ENCODE measurements at places on chromosomes 4 and X.

GRCh38 chr4:164949448-164950143 is 27.9 kb downstream of the TRIM61 start:
- peak; percentile 13 for DNase-seq

DNA sequence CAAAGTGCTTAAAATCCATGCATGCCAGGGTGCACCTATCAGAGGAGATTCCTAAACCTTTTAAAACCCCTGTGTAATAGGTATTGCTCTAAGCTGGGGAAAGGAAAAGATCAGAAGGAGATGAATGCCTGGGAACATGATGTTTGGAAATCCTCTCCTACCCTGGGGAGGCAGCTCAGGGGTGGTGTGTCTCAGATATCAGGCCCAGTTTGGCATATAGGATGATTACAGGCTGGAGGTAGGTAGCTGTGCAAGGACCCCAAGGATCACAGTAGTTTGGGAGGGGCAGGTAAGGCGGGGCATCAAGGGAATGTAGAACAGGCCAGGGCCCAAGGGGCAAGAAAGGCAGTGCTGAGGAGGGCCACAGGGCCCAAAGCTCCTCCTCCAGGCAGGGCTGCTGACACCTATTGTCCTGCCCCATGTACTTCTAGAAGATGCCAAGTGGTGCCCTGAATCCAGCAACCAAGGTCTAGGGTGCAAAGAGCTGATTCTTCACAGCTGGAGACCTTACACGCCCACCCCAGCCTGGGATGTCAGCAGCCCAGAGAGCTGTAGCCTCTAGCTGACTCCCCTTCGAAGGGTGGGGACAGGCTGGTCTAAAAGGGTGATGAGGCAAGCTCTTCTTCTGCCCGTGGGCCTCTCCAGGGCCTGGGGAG is 17.6 kb downstream of the SASH3 start:
- DNase-seq = no peak

DNA sequence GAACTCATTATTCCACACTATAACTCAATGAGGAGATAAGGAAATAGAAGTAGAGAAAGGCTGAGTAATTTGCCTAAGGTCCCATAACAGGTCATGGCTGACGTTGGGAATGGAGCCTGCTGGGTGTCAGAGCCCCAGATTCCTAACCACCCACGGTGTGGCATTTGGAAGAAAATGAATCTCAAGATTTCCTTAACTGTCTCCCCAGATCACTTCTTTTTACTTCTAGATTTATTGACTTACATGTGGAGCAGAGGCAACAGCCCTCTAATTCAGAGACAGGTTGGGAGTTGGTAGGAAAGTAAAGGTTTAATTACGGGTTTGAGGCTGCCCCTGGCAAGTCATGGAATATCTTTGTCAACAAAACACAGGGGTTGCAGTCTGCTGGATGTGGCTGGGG is 134.0 kb downstream of the ARHGAP10 start:
- DNase-seq = no peak

DNA sequence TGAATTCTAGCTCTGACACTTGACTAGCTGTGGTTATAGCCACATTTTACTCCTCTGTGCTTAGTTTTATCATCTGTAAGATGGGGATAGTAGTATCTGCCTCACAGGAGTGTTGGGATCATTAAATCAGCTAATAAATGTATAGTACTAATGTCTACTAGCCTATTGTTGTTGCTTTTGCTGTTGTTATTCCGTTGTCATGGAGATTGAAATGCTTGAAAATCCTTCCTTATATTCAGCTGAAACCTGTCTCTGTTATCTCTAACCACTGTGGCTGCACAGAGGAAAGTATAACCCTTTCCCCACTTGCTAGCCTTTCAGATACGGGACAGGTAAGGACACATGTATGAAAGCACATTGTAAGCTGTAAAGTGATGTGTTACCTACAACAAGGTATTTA is 33.9 kb downstream of the CLCN5 start:
- DNase-seq = no peak

DNA sequence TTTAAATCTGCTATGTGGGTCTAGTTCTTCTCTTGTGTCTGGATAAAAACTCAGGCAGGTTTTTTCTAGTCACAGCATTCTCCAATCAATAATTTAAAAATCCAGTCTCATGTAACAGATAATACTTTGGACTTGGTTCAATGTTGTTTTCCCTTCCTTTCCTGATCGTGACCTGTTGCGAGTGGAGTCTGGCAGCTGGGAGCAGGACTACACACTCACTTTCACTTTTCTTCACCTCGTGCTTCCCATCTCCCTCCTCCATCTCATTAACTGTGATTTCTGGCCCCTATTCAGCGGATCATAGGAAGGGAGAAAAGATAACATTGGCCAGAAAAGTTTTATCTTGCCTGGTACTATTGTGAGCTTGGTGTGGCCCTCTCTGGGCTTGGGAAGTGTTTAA is 96.6 kb upstream of the GATB start:
- no peak for DNase-seq

DNA sequence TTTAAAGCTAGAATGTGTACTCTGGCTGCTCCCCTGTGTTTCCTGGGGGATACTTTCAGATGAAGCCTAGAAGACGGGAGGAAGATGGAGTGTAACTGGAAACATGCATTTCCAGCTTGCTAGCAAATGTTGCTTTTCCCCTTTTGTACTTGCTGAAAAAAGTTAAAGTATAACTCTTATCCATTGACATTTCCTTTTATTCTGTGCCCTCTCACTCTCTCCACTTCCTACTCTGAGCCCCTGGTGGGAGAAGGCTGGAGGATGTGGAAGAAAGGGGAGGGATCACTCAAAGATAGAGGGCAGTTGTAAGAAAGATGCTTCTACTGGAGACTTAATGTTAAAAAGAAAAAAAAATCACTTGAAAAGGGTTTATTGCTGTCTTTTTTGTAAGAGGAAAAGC is 396.5 kb downstream of the DTHD1 start:
- DNase-seq = no peak

- DNase-seq = no peak
These were observed 13.6 kb upstream of the TMEM156 start for GRCh38 chr4:39045827-39046221.

GRCh38 chr4:18404642-18405041 is 383.1 kb upstream of the LCORL start:
- no peak for DNase-seq

DNA sequence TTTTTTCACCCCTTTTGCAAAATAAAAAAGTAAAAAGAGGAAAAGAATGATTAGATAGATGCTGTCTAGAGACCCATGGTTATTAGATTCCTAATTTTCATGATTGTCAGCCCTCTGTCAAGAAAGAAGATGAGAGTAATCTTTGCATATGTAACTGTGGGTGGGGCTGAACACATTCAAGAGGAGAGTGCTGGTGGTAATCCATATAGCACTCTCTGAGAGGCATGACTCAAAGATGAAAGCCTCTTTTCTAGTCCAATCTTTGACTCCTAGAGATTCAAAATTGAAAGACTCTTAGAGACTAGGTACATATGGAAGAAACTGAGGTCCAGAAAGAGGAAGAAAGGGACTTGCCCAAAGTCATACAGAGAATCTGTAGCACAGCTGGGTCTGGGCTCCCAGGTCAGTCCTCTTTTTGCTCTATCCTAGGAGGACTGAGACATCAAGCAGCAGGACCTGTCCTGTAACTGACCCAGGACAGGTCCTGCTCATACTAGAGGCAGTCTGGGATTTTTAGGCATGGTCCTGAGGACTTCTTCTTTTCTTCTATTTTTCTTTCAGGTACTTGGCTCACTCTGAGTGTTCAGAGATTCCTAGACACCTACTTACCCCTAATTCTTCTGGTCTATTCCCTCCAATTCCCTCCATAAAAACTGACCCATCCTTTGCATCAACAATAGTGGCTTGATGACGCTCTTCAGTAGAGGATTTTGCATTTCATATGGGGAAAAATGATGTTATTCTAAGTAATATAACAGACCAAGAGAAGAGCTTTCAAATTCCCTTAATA is 23.8 kb downstream of the VSIG4 start:
- no peak for DNase-seq

- no peak for DNase-seq
These were observed 26.3 kb downstream of the GPC3 start for GRCh38 chrX:133958997-133959688.

DNA sequence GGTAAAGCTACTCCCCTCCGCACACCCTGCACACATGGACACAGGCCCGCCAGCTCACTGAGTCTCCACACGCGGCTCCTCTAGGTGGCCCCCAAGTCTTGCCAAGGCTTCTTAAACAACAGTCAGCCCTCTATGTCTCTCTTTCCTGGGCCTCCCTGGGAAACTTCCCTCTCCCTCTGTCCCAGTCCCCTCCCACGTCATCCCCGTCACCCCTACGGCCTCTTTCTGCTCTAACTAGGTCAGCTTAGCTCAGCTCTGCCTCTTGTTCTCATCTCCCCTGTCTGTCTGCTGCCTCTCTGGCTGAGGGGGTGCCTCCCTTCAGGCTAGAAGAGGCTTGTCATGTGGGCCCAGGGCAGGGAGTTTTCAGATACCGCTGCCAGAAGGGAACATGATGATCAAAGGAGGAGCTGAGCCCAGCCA is 38.8 kb downstream of the SEPTIN6 start:
- no peak for DNase-seq

DNA sequence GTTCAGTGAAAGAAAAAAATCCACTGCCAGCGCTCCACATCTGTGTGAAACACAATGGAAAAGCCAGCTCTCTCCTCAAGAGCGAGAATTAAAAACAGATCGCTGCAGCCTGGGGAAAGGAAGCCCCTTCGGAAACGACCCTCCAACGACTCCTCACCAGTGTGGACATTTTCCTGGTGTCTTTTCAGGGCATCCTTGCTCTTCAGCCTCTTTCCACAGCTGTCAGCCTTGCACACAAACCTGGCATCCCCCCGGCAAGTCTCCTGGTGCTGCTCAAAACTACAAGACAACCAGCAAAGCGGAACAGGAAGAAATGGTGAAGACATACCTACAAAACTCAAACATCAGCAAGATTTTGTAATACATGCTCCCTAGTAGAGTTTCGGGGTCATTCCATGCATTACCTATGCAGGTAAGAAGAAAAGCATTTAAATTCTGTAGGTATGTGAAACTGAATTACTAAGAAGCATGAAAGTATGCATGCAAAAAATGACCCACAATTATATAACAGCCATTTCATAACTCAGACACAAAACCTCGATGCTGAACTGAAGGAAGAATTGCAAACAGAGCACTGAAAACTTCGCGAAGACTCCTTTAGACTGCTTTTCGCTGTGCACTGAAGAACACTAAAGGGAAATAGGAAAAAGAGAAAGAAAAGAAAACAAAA is 106.1 kb downstream of the PRDM5 start:
- peak; percentile 24 for DNase-seq

DNA sequence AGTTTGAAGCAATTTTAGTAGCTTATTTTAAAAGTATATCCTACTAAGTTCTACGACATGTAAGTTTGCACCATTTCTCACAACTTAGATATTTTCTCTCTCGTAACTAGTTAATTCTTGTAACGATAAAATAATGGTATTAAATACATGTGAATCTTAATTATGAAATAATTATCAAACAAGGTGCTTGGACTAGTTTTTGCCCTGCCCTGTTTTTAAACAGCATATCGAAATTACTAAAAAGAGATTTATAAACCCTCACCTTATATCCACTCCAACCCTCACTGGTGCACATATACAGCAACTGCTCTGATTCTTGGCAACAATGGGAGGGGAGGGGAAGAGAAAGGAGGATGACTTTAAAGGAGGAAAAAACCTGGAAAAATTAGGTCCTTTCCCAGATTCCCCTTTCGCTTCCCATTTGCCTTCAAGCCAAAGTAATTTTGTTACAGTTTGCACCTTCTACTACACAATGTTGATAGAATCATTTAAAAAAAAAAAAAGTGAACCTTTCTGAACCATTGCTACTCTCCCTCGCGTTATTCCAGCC is 820 bp upstream of the MAB21L2 start:
- DNase-seq = no peak

DNA sequence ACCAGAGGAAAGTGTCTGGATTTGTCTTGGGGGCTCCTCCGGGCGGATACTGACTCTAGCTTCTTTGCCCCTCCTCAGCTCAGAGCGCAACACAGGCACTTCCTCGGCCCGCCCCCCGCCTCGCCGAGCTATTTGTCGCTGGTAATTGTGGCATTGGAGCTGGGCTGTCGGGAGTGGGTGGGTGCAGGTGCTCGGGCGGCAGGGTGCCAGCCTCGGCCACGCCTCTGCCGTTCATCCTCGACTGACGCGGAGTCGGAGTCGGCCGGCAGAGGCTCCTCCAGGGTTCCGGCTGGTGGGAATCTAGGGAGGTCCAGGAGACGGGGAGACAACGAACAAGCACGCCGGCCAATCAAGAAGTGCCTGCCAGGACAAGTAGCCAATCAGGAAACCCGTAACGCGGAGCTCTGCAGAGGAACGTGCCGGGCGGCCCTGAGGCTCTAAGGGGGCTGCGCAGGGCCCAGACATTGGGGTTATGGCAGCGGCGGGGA is 3.9 kb upstream of the SYN1 start:
- peak; percentile 85 for DNase-seq

- DNase-seq = no peak
These were observed 7.8 kb upstream of the FAM149A start for GRCh38 chr4:186096681-186097165.

DNA sequence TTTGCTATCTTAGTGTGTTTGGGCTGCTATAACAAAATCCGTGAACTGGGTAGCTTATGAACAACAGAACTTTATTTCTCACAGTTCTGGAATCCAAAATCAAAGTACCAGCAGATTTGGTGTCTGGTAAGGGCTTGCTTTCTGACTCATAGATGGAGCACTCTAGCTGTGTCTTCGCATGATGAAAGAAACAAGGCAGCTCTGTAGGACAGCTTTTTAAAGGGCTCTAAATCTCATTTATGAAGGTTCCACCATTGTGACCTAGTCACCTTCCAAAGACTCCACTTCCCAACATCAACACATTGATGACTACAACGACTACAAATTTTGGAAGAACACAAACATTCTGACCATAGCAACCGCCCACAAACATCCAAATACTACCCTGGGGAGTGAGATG is 158.6 kb upstream of the LCORL start:
- DNase-seq = no peak

DNA sequence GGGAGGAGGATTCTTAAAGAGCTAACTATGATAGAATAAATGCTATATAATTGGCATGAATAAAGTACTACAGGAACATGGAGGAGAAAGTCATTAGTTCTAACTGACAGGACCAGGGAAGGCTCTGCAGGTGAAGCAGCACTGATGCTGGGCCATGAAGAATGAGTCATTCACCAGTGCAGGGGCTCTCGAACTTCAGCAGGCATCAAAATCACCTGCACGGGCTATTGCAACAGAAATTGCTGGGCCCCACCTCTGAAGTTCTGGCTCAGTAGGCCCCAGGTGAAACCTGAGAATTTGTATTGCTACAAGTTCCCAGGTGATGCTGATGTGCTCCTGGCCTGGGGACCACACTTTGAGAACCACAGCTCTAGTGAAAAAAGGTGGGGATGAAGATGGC is 33.7 kb downstream of the TMEM150C start:
- no peak for DNase-seq

DNA sequence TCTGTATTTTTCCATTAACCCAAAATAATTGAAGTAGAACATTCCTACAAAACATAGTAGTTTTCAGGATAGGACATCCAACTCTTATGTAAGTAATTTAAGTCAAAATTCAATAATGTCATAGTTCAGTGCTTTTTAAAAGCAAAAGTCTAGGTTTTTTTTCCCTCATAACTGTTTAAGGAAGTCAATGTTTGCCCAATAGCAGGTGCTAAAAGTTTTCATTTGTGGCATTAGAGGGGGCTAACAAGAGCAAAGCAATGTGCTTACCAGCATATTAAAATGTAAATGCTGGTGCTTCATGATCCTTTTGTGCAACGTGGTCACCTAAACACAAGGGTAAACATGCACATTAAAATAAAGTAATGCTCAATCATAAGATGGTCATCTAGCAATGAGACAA is 155.2 kb upstream of the PPP1R2C start:
- DNase-seq = no peak

- DNase-seq = peak; percentile 41
These were observed 115.4 kb downstream of the PTTG2 start for GRCh38 chr4:38075370-38076152.

- DNase-seq = no peak
These were observed 244.6 kb upstream of the TET2 start for GRCh38 chr4:104901961-104902605.
